ENCODE measurements at places on chromosomes 5 and 9. TPM values are rescaled to one million over a fixed set of nuclear protein-coding genes. Genes with fewer than 3 reads are reported as not detected.

Gene TAF1L
- total RNA-seq: not detected

Gene ALDH7A1
- total RNA-seq: 132 TPM

Gene SPATA31E1
- not detected for total RNA-seq

DNA sequence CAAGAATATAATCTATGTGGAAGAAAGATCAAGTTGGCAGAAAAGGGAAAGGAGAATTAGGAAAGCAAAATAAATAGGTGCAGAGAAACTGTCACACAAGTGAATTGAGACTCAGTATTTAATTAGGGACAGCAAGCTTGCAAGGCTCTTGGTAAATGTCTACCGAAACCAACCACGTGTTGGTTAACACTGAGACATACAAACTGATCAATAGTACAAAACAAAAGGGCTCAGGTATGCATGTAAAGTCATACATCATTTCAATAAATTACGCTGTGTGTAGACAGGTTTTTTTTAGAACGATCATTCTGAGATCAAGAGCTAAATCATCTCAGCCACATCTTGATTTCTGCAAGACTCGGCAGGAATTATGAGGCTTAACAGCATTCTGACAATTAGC, 225.4 kb downstream of the EBF1 start:
- DNase-seq: no peak

DNA sequence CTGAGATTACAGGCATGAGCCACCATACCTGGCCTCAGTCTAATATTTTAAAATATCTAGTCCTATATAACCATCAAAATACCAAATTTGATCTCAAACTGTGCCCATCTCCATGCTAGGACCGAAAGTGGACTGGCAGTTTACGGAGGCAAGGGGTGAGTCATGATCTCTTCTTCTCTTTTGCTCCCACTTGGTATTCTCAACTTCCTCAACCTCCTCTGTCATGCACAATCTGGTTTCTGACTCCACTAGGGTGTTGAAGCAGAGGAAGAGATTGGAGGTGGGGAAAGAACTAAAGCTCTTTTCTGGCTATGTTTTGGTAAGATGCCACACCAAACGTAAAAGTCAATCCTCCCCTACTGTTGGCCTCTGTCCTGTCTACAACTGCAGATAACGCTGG, 55.9 kb upstream of the CEMIP2 start:
- DNase-seq: no peak

DNA sequence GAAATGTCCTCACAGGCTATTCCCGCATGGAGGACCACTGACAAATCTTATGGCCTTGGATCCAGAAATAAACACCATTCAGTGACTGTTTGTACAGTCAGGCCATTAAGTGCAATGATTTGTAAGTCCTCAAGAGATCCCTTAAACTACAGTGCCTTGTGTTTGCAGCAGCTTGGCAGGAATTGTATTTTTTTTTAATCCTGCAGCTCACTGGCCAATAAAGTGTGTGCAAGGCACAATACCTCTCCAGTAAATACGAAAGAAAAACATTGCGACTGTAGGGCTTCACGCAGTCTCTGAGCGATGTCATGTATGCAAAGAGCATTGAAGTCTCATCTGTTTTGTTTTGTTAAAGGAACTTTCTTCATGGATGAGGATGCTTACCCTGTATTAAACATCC, 74.2 kb upstream of the TUSC1 start:
- no peak for DNase-seq

GRCh38 chr5:109558952-109559351, 130.8 kb upstream of the MAN2A1 start:
- no peak for DNase-seq

DNA sequence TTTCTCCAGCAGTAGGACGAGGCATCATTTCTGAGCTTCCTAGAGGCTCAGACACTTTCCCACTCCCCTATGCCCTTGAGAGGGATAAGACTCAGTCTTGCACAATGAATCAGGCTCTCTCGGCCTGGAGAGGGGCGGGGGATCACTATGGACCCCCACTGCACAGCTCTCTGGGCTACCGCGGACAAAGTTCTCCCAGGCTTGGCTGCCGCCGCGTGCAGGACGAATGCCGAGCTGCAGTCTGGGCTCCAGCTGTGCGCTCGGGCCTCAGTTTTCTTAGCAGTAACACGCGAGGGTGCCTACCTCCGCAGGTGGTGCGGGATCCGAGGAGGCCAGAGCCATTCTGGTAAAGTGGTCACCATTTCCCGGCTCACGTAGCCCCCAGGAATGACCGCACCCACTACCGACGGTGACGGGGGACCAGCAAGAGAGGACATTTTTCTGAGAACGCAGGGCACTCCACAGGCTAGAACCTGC, 3.4 kb upstream of the MYORG start:
- no peak for DNase-seq

DNA sequence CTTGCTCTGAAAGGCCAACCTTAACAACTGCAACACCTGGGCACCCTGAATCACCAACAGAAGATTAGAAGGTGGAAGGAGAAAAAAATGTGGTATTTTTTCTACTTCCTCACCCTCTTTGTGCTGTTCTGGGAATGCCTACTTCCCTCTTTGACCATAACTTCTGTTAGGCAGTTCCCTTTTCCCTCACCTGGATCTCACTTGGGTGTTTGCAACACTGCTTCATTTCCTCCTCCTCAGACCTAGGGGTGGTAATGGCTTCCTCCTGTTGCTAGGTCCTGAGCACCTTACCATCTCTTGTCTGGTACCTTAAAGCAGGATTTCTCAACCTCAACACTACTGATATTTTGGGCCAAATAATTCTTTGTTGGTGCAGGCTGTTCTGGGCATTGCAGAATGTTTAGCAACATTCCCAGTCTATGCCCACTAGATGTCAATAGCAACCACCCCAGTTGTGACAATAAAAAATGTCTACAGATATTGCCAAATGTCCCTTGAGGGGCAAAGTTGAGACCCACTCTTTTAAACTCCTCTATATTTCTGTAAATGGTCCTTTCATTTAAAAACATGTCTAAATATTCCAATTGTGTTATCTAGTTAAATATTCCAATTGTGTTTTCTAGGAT, 300.0 kb upstream of the VLDLR start:
- no peak for DNase-seq

GRCh38 chr9:81070689-81071088, 618.7 kb downstream of the TLE1 start:
- no peak for DNase-seq

GRCh38 chr9:93988056-93988455, 32.9 kb upstream of the BARX1 start:
- DNase-seq: no peak

- DNase-seq: no peak
Measured at GRCh38 chr9:127937056-127937387, 632 bp downstream of the DPM2 start.

- DNase-seq: no peak
Measured at GRCh38 chr5:179872055-179872827, 13.6 kb upstream of the MRNIP start.

All from HepG2 (cell line).